ENCODE measurements at places on chromosomes 1 and 21. TPM values are rescaled to one million over a fixed set of nuclear protein-coding genes. Genes with fewer than 3 reads are reported as not detected.

SMYD2 gene
- total RNA-seq: 35.1 TPM

CYP2J2 gene
- total RNA-seq: 0.06 TPM

ITGB2 gene
- 0.72 TPM for total RNA-seq

MTMR11 gene
- total RNA-seq: 9.6 TPM

DYNLT5 gene
- total RNA-seq: not detected

OVAAL gene
- total RNA-seq: not detected

LCE1A gene
- total RNA-seq: not detected

MORC3 gene
- total RNA-seq: 3.1 TPM

UTS2 gene
- total RNA-seq: not detected

UBE2U gene
- total RNA-seq: not detected

HRNR gene
- total RNA-seq: not detected

SERTAD4 gene
- total RNA-seq: 0.89 TPM

MAP3K21 gene
- total RNA-seq: 12.1 TPM

MRAP gene
- not detected for total RNA-seq

LRRC7 gene
- total RNA-seq: not detected

SMIM34 gene
- not detected for total RNA-seq

C1orf53 gene
- 7.8 TPM for total RNA-seq

PLK3 gene
- total RNA-seq: 17.5 TPM

ATP1A1 gene
- total RNA-seq: 160 TPM

ENTREP3 gene
- total RNA-seq: 37.7 TPM

ZC3H11A gene
- 36.6 TPM for total RNA-seq

ATP1A4 gene
- total RNA-seq: not detected

NOTCH2NLA gene
- 15.5 TPM for total RNA-seq

ATPAF1 gene
- total RNA-seq: 33.4 TPM

MRPL20 gene
- total RNA-seq: 127 TPM

CADM3 gene
- total RNA-seq: 0.15 TPM

LPAR3 gene
- 0.35 TPM for total RNA-seq

FCRL6 gene
- total RNA-seq: not detected

OR2T33 gene
- total RNA-seq: not detected

HAO2 gene
- total RNA-seq: not detected

CA6 gene
- not detected for total RNA-seq

TEDDM1 gene
- not detected for total RNA-seq

RABGAP1L gene
- 4.7 TPM for total RNA-seq

S100A7A gene
- total RNA-seq: not detected

CR1L gene
- total RNA-seq: not detected

DIPK1A gene
- total RNA-seq: 9.7 TPM

PATJ gene
- total RNA-seq: 3.9 TPM

S100A8 gene
- total RNA-seq: not detected

NECTIN4 gene
- total RNA-seq: 1.9 TPM

SDC3 gene
- total RNA-seq: 10.8 TPM

OR2L5 gene
- total RNA-seq: not detected

SYT11 gene
- 1.3 TPM for total RNA-seq

IBA57 gene
- 7.5 TPM for total RNA-seq

RIPK4 gene
- total RNA-seq: 13.4 TPM

AIDA gene
- 67.4 TPM for total RNA-seq

SLC45A1 gene
- 3.0 TPM for total RNA-seq

PLEKHG5 gene
- 2.1 TPM for total RNA-seq

OR2M3 gene
- total RNA-seq: not detected

Measured in A549 treated with RU486 at 1 μM for 4 hours (cell line).